Activated T-helper 1 cell treated with anti-CD3 and anti-CD28 coated beads, Interleukin-12 subunit alpha, Interleukin-12 subunit beta, Interleukin-2, Interleukin-4 antibody, amounts not matched to agents 30 ng/mL and 10 ng/mL and 1 ng/mL, durations not matched to agents 14 hours and 24 hours and 36 hours (primary cell): ENCODE measurements at places on chromosomes 5 and 9. TPM values are rescaled to one million over a fixed set of nuclear protein-coding genes. Genes with fewer than 3 reads are reported as not detected.

- DNase-seq, result no peak
Measured at GRCh38 chr9:130421802-130422276, 22.9 kb upstream of the ASS1 start.

GRCh38 chr5:132454361-132454760 is 36.2 kb downstream of the IRF1 start:
- DNase-seq, result no peak

DNA sequence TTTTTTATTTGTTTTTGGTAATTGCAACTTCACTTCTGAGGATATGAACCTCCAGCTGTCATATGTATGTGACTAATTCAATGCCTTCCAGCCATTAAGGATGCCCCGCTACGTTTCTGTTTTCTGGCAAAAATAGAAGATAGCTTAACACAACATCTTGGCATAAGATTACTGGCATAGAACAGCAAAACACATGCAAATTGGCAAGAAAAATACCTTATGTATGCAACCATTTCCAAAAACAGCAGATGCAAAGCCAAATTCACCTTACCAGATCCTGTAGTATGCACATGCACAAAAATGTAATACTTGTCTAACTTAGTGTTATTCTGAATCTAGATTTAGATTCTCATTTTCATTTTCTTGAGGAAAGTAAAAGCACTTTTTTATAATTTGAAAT is 461.1 kb upstream of the CYLC2 start:
- no peak for DNase-seq

GRCh38 chr5:110476164-110476563 is 250.3 kb downstream of the TMEM232 start:
- no peak for DNase-seq

Gene ANAPC2
- total RNA-seq, result 62.5 and 63.6 TPM in 2 replicates

DNA sequence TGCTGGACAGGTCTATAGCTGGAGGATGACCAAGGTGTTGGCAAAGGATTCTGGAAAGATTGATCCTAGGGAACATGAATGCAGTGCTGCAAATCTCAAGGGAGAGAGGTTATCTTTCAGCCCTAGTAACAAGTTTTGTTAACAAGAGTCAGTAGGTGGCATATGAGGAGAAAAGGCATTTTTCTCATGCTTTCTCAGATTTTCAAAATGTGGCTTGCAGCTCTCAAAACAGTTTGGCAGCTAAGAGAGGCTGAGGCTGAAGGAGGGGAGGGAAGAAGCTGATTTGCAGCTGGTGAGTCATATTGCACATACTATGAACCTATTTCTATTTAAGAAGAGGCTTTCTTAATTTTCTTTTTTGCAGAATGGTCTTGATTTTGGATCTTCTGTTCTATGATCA is 64.3 kb upstream of the PCA3 start:
- no peak for DNase-seq

Gene CER1
- not detected in 2 replicates for total RNA-seq

GRCh38 chr9:127199001-127199791 is 65.4 kb upstream of the GARNL3 start:
- peak; percentile 65 for DNase-seq

DNA sequence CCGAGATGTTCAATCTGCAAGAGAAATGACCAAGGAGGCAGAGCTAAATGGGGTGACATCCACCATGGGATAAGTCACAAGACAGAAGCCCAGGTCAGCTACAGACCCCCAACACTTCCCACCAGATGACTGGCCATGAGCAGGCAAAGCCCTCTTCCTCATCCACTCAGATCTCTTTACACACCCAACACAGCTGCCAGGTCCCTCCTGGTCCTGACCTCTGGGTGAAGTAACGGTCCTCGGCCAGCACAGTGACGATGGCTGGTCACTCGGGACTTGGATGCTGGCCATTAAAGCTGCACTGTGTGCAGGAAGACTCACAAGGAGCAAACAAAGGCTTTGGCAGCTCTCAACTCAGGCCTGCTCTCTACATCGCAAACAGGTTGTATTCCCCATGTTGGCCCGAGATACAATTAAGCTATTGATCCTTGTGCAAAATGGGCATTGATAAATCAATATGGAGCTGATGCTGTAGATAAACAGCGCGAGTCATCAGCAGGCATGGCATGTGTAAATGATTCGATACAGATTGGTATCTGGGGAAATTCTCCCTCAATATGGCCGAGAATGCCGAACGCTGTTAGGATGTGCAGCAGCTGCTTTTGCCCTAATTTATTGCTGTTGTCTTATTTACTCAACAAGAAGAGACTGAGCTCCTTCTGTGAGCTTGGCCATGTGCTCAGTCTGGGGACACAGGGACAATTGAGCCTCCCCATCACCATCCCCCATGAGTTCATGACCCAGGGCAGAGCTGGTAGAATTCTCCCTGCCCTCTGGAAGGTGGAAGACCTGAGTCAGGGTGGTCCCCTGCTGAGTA is 98.7 kb downstream of the C5orf15 start:
- no peak for DNase-seq

Gene CDO1
- total RNA-seq, result 0.49 and 0.66 TPM in 2 replicates

- no peak for DNase-seq
Measured at GRCh38 chr9:9498846-9499245, 1114.0 kb downstream of the PTPRD start.

GRCh38 chr9:136107155-136107952 is 11.3 kb downstream of the TMEM250 start:
- DNase-seq, result peak; percentile 28

DNA sequence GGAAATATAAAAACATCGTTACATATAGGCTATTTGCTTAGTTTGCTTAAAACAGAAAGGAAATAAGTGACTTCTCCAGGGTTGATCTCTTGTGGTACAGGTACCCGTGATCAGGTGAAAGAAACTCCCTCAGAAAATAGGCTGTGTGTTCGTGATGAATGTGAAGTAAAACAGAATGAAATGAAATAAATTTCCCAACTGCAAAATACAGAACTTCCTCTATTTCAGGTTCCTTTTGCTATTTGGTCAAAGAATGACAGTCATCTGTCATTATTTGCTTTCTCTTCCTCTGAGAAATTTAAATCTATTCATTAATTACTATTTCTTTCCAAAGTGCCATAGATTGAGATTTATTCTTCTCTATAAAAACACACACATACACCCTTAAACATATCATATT is 408.1 kb downstream of the FAM170A start:
- no peak for DNase-seq

Gene SPIN1
- total RNA-seq, result 39.1 and 41.8 TPM in 2 replicates

DNA sequence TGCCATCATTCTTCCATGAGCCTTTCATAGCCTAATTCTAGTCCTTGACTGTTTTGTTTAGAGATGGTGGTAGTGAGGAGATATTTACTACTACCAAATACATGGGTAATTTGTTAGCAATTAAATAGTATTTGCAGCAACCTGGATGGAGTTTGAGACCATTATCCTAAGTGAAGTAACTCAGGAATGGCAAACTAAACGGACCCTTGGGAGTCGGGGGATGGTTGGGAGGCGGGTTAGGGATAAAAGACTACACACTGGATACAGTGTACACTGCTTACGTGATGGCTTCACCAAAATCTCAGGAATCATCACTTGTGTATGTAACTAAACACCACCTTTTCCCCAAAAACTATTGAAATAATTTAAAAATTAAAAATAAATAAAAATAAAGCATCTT is 809.2 kb upstream of the ZNF608 start:
- DNase-seq, result no peak

GRCh38 chr9:129826344-129826743 is 2.4 kb upstream of the TOR1A start:
- DNase-seq, result no peak

DNA sequence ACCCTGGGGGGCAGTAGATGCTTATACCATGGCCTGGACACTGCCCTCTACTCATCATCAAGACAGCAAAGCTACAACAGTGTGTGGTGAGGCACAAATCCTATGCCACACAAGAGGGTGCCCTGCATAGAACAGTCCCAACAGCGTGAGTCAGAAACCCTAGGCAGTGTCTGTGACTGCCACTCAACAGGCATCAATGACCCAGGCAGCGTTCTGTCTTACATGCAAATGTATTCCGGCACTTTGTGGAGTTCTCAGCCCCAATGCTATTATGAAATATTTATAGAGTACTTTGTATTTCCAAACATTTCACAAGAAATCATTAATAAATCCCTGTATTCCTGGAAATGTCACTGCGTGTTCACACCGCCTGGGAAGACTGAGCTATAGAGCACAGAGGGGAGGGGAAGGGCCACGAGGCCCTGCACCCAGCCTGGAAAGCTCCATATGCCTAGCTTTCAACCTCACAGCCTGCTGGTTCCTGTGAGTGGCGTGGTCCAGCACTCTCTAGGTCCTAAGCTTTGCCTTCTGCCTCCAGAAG is 77.7 kb downstream of the NIPSNAP3B start:
- DNase-seq, result no peak
